Ascending aorta (tissue), 2 donors: ENCODE measurements at places on chromosomes 2 and 18.

GRCh38 chr2:124911560-124911959, 886.5 kb downstream of the CNTNAP5 start:
- DNase-seq = no peak

DNA sequence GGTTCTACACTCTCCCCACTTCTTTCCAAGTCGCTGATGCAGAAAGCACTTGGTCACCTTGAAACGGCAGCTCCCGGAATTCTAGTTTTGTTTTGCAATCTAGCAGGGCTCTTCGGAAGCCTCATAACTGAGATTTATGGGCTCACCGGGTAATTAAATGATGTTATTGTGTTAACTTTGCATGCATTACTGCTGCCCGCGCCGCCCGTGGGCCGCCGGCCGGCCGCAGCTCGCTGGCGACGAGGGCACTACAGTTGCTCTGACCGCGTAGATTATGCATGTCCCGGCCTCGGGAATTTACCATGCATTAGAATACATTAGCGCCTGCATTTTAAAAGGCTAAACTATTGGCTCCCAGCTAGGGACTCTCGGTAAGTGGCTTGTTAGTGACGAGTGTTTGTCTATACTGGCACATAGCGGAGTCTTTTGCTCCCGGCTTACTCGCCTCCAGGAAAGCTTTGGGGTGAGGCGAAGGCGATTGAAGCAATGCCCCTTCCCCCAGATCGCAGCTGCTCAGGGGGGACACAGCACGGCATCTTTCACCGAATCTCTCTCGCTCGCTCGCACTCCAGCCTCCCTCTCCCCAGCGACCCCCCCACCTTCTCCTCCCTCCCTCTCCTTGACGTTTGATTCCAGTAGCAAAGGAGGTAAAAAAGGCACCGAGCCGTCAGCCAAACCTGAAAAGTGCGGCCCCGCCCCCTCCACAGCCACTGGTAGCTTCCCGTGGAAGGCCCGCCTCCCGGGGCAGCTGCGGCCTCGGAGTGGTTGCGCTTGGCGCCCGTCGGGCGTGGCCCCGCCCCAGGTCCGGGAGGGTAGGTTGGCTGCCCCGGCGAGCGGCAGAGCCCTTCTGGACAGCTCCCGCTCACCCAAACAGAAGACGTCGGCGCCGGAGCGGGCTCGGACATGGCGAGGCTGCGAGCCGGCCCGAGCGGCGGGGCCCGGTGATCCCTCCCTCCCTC, at the start of gene ONECUT2:
ONECUT2 (plus strand) TSS at position 839 of the 959 bp plus-strand sequence. CDS start 343 bp downstream, outside the sequence.
- DNase-seq = peak; percentile 68

- DNase-seq = no peak
Measured at GRCh38 chr18:55900380-55900779, 312.4 kb upstream of the TCF4 start.

GRCh38 chr2:233032551-233033320, at the start of gene NEU2:
NEU2 (plus strand) TSS chr2:233032672; CDS start chr2:233032672, 0 bp downstream.
- DNase-seq = no peak

GRCh38 chr2:230471074-230471473, 55.1 kb downstream of the SP100 start:
- DNase-seq = no peak

DNA sequence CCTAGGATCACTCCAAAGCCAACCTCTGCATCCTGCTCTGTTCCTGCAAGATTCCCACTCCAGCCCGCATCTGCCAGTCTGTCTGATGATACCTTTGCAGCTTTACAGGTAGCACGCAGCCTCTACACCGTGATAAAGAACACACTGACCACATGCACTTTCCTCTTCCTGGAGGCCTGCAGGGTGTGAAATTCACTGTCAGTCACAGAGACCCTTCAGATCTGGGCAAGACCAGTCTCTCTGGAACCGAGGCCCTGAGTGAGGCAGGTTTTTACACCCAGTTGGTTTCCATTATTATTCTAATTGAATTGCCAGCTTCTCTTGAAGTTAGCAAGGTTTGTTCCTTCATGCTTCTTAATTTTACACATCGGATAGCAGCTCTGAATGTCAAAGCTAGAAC, 30.5 kb upstream of the TWIST2 start:
- no peak for DNase-seq

- DNase-seq = no peak
Measured at GRCh38 chr2:220315098-220315823, 687.8 kb downstream of the SLC4A3 start.

GRCh38 chr18:67281746-67282145, 234.8 kb downstream of the DSEL start:
- no peak for DNase-seq

DNA sequence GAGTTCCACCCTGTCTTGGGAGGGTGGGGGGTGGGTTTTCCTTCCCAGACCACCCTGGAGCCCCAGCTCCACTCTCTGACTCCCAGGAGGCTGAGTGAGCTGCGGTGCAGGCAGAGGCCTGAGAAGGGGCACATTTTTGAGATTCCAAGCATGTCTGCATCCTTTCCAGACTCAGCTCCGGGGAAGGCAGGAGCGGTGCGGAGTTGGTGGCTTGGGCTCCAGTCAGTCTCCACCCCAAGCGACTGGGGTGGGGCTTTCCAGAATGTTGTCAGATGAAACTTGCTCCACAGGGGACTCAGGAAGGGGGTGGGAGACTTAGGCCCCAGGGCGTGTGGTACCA, 44.2 kb upstream of the HS6ST1 start:
- DNase-seq = peak; percentile 79
